ENCODE measurements at places on chromosomes 2 and 18. TPM values are rescaled to one million over a fixed set of nuclear protein-coding genes. Genes with fewer than 3 reads are reported as not detected.
A peak's percentile ranks its signal among the peaks of the same experiment; 100 is the strongest.

DNA sequence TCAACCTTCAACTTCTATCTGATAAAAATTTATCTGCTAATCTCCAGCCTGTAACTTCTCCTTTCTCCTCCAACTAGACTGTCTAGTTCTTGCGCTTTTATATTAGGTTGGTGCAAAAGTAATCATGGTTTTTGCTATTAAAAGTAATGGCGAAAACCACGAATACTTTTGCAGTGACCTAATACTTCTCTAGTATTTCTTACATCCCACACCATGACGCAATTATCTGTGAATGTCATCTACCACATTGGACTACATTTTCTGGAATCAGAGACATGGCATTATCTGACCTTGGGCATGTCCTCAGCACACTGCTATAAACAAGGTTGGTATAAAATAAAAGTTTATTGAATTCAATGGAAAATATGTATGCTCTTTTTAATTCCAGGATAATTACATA lies 370.2 kb upstream of the LYPD1 start:
- no peak for DNase-seq

- no peak for DNase-seq
Observed at GRCh38 chr2:139946690-139947089, 1166.5 kb upstream of the NXPH2 start.

GRCh38 chr18:36634573-36635216 lies 194.1 kb downstream of the TPGS2 start:
- no peak for DNase-seq

The MTX2 gene
- 12.7 TPM for total RNA-seq

- DNase-seq: peak; percentile 58
Observed at GRCh38 chr2:172462849-172463381, 35.5 kb downstream of the ITGA6 start.

DNA sequence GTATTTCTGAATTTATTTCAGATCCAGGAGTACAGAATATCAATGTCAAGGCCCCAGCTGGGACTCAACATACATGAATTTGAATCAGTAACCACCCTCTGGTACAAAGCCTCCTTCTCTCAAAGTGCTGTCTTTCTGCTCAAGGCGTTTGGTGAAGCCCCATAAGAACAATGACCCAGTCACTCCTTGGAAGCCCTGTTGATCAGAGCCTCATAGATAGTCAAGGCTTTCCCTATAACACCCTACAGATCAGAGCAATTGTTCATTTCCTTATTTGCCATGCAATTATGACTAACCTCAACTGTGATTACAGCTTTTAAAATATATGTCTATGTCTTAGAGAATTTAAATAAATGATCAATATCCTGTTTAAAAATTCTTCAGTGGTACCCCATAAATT lies 159.1 kb upstream of the CREB1 start:
- DNase-seq: no peak

The ITM2C gene
- 105 TPM for total RNA-seq

The ANKRD39 gene
- 31.2 TPM for total RNA-seq

Measured in activated naive CD8-positive, alpha-beta T cell treated with anti-CD3 and anti-CD28 coated beads, Interleukin-2, amount 10 ng/mL, durations not matched to agents 7 days and 5 days (primary cell).